ENCODE measurements at places on chromosomes 16 and 17. TPM values are rescaled to one million over a fixed set of nuclear protein-coding genes. Genes with fewer than 3 reads are reported as not detected.

Gene MAPK8IP3
- 43.3 TPM for total RNA-seq

Gene EIF1
- total RNA-seq: 331 TPM

Gene CASKIN1
- 3.5 TPM for total RNA-seq

Gene ENPP7
- total RNA-seq: not detected

Gene P2RX1
- total RNA-seq: 0.85 TPM

Gene CBX2
- 1.0 TPM for total RNA-seq

Gene SLC16A13
- total RNA-seq: 0.71 TPM

Gene KRTAP2-1
- total RNA-seq: not detected

Gene HAS3
- total RNA-seq: 0.11 TPM

Gene MYH8
- total RNA-seq: not detected

Gene UBN1
- total RNA-seq: 29.7 TPM

Gene PFN1
- total RNA-seq: 425 TPM

Gene PTGES3L
- total RNA-seq: 29.6 TPM

Gene CALB2
- 17.7 TPM for total RNA-seq

Gene TMEM231
- 4.7 TPM for total RNA-seq

Gene NUFIP2
- total RNA-seq: 27.0 TPM
